Amniotic stem cell (primary cell): ENCODE measurements at places on chromosomes 1 and 21.

DNA sequence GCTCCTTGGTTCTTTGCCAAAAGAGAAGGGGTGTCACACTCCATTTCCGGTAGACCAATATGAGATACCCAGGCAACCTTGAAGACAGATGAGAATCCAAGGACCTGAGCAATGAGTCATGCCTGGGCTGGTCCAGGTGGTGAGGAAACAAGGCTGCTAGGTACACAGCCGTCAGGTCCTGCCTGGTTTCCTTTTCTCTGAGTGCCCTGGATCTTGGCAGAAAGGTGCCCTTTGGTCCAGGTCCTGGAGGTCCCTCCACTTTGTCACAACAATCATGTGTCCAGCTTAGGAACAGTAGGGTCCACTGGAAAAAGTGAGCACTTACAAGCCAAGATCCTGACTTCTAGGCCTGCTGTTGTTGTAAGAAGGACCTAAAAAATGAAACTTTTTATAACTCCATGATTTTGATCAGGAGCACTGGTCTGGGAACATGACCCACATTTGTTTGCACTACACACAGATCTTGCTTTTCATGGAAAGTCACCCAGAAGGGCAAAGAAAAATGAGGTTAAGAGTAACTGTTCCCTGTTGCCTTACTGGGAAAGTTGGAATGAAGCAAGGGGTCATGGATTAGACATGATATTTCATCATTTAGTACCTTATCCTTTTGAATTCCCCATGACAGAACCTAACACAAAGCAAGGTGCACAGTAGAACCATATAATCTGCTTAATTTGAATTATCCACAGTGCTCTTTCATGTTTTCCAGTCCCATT, 94.7 kb downstream of the PAPPA2 start:
- DNase-seq = no peak

DNA sequence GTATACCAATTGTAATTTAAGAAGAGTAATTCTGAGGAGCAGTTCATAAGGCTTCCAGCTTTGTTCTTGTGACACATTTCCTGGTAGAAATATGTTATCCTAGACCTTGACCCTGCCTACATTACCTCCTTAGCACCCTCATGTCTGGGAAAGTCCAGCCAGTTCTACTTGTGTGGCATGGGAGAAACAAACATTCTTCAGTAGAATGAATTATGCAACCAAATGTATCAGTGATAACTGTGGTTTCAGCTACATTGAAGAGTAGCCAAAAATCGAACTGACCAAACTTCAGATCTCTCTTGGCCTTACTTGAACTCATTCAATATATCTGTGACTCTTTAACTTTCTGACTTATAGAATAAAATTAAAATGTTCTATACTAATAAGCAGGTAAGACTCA, 308.1 kb upstream of the LYPLAL1 start:
- DNase-seq = no peak

GRCh38 chr1:227886993-227887696, 60.6 kb downstream of the WNT9A start:
- DNase-seq = no peak

GRCh38 chr1:46687093-46687659, 15.5 kb downstream of the TEX38 start:
- no peak for DNase-seq

DNA sequence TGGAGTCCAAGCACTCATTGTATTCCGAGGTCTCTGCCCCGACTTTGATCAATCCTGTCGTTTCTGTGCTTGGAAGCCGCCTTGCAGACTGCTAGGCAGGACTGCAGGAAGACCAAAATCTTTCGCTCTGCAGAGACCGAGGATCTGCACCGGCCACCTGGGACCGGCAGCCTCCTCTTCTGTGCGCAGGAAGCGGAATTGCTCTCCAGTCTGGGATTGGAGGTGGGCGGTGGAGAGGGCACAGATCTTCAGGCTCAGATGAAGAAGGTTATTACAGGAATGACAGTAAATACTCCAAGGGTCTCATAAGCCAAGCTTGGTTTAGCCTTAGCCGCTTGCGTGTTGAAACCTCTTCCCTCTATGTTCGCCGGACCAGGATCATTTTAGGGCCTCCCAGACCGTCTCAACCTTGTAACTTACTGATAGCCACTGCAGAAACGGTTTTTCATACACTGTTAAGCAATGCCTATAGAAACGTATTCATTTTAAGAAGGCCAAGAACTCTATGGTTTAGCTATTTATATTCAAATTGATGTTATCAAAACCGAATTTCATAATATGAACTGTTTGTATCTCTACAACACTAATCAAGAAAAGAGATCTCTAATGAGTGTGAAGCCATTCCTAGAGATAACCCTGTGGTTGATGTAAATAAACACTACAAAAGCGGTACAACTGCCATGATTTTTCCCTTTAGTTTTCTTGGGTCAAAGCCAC, 1.1 kb downstream of the MIA3 start:
- DNase-seq = no peak

DNA sequence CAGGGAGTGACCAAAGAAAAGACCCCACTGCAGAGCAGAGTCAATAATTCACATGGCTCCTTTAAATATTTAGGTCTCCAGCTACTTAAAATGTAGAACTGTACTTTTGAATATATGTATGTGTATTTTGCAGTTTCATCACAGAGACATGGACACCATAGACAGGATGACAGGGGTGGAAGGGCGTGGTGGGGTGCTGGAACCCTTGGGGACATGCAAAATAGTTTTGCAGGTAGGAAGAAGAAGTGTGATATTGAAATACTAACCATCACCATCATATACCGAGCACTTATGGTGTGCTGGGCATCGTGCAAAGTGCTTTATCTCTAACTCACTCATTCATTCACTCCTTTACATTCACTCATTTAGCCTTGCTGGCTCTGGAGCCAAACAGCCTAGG, 72.5 kb upstream of the IGSF21 start:
- DNase-seq = no peak

GRCh38 chr1:85449356-85449755, 15.6 kb downstream of the DDAH1 start:
- DNase-seq = no peak

- DNase-seq = no peak
Measured at GRCh38 chr1:50430010-50430405, 6.8 kb upstream of the DMRTA2 start.

DNA sequence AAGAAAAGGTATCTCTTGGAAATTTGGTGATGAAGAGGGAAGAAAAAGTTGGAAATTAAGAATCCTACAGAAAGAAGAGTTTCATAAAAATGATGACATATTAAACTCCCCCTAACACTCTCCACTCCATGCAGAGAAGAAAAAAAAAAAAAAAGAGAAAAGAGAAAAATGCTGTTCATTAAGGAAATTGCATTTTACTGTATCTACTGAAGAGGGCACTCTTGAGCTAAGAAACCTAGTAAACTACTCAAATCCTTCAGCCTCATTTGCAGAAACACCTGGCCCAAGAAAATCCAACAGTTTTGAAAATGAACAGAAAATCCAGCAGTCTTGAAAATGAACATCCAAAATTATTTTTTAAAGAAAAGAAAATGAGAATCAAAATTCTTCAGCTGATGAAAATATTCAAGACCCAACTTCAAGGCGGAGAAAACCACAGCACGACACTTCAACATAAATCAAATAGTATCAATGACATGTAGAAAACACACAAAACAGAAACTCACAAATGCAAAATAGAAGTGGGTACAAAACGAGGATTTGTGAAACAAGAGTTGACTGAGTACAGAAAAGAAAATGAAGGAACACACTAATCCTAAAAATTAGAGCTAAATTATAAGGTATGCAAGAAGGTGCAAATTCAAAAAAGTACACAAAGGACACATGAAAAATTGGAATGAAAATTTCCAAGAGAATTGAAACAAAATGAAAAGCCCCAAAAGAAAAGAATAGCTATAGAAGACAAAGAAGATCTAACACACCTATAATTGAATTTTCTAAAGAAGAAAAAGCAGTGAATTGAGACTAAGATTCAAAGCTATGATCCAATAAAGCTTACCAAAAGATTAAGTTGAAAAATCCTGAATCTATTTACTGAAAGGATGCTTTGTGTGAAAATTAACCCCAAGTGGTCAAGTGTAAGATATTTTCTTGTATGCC, 73.2 kb upstream of the DNAJC6 start:
- DNase-seq = no peak

- no peak for DNase-seq
Measured at GRCh38 chr1:156664046-156664766, 13.0 kb downstream of the NES start.

DNA sequence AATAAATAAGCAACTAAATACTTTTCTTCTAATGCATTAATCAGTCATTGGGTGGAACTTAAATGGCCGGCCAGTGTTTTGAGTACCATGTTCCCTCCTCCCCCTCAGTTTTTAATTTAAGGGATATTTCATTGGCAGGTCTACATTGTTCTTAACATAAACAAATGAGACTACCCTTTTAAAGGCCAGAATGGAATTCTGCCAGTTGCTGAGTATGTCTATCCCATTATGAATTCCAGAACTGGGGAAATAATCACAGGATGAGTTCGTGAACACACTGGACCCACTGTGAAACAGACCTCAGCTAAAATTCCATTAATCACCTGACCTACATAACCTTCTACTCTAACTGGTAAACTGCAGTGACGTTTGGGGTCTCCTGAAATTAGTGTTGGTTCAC, 305.5 kb upstream of the PKN2 start:
- no peak for DNase-seq

GRCh38 chr1:159015440-159015909, 5.8 kb downstream of the IFI16 start:
- DNase-seq = peak; percentile 45

GRCh38 chr21:28375708-28376385, 616.8 kb downstream of the LTN1 start:
- no peak for DNase-seq

- DNase-seq = no peak
Measured at GRCh38 chr1:194515916-194516315, 1329.5 kb upstream of the B3GALT2 start.

- DNase-seq = peak; percentile 67
Measured at GRCh38 chr1:53107570-53108322, 34.7 kb downstream of the SLC1A7 start.

DNA sequence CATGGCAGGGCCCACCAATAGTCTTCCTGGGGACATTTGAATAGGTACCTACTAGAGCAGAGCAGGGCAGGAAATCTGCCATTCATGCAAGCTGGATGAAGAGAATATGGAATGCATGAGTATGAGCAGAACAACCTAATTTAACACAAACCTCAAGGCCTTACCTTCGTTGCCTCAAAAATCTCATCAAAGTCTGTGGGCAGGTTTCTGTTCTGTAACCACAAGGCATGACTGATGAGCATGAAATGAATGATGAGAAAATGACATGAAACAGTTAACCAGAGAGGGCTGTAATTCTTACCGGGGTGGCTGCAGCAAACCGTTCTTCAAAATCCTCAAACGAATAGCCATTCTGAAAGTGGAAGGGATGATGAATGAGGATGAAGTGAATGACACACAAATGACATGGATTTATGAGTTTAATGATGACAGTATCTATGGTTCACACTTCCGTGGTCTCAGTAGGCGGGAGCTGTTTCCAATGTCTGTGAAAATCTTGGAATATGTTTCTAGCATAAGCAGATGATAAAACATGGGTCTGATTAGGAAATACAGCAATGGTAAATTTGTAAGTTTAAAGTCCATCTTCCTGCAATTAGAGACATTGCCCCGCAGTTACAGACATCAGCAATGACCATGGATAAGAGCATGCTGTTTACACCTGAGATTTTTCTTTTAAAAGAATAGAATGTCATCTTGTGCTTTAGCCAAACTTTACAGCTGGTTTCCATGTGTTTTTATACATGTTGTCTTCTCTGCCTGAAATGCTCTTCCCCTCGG, 67.6 kb upstream of the C8B start:
- no peak for DNase-seq

DNA sequence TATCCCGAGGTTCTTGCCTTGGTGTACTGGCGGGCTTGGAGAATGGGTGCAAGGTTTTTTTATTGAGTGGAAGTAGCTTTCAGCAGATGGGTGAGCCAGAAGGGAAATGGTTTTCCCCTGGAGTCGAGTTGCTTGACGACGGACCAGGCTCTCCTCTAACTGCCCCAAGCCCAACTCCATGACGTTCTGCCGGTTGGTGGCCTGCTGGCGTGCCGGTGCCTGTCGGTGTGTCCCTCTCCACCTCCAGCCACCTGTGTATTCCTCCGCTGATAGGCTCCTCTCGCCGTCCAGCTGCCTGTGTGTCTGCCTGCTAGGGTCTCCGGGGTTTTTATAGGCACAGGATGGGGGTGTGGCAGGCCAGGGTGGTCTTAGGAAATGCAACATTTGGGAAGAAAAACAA, 34.3 kb upstream of the PTGFRN start:
- no peak for DNase-seq

GRCh38 chr1:48560116-48560515, 88.1 kb upstream of the SPATA6 start:
- no peak for DNase-seq

DNA sequence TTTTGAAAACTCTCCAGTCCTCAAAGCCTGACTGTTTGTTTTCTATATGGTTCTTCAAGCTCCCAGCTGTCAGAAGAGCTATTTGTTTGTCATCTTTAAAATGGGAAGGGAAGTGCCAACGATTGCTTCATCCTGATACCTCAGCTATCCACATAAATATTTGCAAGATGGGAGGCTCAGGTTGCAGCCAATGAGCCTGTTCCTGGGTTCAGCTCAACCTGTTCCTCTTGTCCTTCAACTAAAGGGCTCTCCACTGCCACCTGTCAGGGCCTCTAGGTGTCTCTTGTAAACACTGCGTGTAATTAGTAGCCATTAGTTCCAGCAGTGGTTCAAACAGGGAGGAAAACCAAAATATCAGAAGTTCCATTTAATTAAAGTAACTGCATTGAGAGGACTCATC, 445.1 kb downstream of the AJAP1 start:
- no peak for DNase-seq

DNA sequence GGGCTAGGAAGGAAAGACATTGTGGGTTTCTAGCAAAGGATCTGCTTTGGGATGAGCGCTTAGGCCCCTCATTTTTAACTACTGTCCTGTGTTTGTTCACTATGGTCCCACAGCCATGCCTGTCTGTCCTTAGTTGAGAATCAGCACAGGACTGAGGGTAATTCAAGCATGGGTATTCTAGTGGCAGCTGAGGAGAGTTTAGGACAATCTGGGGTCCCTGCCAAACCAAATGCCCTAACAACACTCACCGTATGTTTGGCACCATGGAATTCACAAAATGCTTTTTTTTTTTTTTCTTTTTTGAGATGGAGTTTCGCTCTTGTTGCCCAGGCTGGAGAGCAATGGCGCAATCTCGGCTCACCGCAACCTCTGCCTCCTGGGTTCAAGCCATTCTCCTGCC, 10.4 kb downstream of the ARHGEF11 start:
- no peak for DNase-seq

DNA sequence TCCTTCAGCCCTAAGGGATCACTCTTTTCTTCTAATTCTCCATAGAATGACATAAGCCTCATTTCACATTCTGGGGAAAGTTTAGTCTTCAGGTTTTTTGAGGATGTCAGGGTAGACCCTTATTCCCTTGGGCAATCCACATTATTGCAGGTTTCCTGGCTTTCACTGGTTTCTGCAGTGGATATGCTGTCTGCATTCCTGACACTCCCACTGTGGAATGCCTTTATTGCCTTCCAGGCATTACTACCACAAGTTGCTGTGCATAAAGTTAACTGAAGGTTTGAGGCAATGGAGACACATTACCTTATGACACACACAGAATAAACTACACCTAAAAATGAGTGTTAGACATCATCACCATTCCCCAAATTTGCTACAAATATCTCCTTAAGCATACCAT, 12.7 kb downstream of the FASLG start:
- no peak for DNase-seq
